GM20000 (cell line): ENCODE measurements at places on chromosomes 5 and 9.
A peak's percentile ranks its signal among the peaks of the same experiment; 100 is the strongest.

DNA sequence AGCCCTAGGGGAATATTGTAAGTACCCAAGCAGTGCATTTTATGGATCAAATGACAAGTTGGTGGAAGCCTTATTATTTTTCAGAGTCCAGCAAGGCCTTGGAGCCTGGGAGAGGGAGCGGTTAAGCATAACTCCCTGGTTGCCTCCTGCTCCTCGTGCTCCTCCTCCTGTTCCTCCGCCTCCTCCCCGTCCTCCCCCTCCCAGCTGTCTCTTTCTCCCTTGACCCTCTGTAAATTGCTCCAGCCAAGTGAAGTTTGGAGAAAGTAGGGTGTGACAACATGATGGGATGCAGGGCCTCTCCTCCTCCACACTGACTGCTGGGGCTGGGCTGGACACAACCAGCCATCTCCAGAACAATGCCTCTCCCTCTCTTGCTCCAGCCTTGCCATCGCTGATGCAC lies 586.9 kb downstream of the CCDC171 start:
- DNase-seq: no peak

- no peak for DNase-seq
Observed at GRCh38 chr9:105172436-105172835, 72.0 kb upstream of the SLC44A1 start.

DNA sequence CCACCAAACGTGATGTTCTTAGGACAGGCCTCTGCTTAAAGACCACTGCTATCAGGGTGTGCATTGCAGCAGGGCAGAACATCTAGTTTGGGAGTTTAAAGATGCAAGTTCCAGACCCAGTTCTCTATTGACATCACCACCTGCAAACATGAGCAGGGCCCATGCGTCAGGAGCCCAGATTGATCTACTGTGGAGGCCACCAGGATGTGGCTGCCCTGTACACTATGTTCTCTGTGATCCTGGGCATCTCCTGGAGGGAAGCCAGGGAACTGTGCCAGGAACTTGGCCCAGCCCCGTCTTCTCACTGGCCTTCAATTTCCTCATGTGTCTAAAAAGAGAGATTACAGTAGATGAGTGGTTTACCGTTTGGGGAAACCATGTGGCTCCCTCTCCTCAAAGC lies 87.1 kb downstream of the PDE6A start:
- DNase-seq: no peak

DNA sequence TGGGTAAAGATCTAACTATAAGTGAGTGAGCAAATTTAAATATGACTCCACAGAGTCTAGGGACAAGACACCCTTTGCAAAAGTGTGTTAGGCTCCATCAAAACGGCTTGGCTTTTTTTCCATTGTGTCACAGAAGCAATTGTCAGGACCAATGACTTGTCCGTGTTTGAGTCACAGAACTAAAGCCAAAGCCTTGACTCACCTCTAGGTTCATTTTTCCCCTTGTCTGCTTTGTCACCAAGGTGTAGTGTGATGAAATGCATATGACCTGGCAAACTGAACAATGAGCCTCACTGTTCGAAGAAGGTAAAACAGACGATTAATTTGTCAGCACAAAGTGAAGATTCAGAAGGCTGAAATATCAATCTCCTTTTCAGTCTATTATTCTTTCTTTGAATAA lies 331.0 kb downstream of the GLIS3 start:
- DNase-seq: no peak

- peak; percentile 75 for DNase-seq
Observed at GRCh38 chr5:9361835-9362234, 184.0 kb downstream of the SEMA5A start.

GRCh38 chr5:38447786-38448185 lies 108.7 kb downstream of the LIFR start:
- no peak for DNase-seq
